ENCODE measurements at places on chromosomes 3 and 15.
A peak's percentile ranks its signal among the peaks of the same experiment; 100 is the strongest.

DNA sequence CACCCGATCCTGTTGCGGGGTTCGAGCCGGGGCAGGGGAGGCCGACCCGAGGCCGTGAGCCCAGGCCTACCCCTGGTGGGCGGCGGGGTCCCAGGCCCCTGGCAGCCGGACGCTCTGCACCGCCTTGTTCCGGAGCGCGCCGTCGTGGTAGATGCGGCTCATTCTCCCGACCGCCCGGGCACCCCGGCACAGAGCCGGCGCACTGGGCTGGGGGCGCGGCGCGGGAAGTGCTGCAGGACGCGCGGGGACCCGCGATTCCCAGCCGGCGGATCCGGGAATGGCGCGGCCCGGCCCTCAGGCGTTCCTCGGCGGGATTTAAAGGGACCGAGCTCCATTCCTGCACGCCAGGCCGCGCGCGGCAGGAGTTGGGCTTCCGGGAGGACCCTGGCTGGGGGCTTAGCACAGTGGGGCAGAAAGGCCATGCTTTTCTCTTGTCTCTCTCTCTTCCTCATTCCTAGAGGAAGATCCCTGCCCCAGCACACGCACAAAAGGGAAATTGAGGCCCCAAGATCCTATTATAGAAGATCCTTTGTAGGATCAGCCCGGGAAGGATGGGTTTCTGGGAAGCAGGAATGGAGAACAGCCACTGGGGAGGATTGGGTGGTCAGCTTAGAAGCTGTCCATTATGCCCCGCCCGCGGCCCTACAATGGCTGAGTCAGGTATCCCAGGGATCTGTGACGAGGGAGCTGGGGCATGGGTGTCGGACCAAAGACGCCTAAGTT lies at the start of gene ARPIN:
ARPIN (minus strand) TSS at position 279 of the 723 bp plus-strand sequence; CDS start at position 162, 117 bp downstream.
- no peak for DNase-seq

GRCh38 chr3:32275506-32275905 lies 37.0 kb downstream of the CMTM8 start:
- DNase-seq: no peak

DNA sequence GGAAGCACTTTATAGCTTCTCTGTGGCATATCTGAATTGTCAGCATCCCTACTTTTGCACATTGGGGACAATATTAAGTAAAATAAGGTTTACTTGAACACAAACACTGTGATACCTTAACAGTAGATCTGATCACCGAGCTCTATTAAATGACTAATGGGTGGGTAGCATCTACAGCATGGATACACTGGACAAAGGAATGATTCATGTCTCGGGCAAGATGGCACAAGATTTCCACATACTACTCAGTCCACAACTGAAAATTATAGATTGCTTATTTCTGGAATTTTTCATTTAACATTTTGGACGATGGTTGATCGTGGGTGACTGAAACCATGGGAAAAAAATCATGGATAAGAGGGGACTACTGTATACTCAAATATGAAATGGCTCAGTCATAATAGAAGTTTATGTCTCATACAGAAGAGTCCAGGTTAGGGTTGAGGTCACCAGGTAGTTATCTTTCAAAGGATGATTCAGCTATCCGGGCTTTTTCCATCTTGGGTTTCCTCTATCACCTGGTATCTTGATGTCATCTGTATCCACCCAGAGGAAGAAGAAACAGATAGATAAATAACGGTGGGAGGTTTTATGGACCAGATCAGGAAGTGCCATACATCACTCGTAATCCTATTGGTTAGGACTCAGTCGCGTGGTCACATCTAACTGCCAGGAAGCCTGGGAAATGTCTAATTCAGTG lies 320.0 kb upstream of the RARB start:
- DNase-seq: no peak

DNA sequence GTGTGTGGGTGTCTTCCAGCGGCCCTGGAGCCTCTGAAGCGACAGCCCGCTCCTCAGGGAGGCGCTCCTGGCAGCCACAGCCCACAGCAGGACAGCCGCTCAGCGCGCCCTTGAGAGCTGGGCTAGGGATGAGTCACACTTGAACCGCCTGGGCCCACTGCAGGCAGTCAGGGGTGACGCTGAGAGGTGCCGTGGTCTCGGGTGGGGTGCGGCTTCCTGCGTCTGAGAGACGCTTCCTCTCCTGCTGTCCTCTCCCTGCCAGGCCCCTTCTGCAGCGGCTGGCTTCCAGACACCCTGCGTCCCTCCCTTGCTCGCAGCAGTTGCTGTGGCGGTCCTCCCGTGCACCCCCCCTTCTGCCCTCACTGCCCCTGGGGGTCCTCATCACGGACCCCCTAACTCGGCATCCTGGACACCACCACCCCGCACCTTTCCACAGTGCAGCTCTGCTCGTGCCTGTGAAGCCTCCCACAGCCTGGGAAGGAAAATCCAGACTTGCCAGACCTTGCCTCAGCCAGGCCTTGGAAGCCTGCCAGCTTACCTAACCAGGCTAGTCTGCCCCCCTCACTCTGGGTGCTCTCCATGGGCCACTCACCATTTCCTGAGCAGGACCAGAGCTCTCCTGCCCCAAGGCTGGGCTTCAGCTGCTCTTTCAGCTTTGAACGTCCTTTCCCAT lies 1.1 kb upstream of the SPTBN5 start:
- DNase-seq: peak; percentile 95

GRCh38 chr3:16486951-16487480 lies 26.5 kb downstream of the RFTN1 start:
- no peak for DNase-seq

- DNase-seq: no peak
These were observed 15.2 kb upstream of the EXOG start for GRCh38 chr3:38480930-38481329.

DNA sequence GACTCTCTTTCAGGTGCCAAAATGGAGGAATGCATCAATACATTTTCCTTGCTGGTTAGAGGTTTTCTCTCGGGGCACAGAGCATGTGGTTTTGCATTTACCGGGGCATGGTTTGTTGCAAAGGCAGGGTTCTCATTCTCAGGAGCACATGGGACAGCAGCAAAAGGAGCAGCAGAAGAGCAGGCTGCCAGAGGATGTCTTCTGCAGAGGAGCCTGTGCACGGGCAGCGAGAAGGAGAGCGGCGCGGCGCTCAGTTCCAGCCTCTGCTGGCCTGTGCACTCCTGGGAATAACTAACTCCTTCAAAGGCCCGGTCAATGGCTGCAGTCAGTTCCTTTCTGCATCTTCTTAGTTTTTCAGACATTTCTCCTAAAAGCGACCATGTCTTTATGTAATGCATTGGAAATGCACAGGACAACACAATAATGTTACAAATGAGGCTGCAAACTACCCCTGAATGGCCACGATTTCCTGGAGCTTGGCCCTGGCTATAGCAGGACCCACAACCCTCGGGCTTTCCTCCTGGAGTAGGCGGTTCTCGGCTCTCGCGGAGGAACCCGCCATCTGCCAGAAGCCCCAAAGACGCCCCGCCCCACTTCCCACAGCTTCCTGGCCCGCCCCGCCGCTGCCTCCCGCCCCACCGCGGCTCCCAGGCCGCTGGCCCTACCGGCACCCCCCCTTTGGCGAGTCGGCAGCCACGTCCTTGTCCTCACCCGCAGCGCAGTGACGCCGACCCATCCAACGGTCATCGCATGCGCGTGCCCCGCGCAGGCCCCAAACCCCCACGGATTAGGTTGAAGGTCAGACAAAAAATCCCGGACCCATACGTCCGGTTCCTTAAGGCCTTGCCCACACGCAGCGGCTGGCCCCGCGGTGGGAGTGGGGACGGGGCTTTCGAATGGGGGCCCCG lies at the start of gene C3orf62:
C3orf62 (minus strand) TSS at position 758 of the 908 bp plus-strand sequence; CDS start at position 398, 360 bp downstream.
- peak; percentile 73 for DNase-seq

DNA sequence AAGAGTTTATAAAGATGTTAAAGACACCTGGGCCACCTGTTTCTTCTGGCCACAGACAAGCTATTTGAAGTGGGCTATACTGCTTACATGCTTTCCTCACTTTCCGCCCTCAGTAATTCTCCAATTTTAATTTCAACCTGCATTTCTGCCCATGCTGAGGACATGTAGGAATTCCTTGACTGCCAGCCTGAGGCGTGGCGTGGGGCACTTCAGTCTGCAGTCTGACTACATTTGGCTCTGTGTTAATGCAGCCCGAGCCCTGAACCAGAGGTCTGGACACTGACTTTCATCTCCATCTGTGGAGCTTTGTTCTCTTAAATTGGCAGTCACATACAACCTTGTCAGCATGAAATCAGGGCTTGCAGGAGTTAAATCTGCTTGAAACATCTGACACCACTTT lies 8.5 kb downstream of the UQCC5 start:
- no peak for DNase-seq

- no peak for DNase-seq
These were observed 1.4 kb downstream of the MORF4L1 start for GRCh38 chr15:78873793-78874765.

DNA sequence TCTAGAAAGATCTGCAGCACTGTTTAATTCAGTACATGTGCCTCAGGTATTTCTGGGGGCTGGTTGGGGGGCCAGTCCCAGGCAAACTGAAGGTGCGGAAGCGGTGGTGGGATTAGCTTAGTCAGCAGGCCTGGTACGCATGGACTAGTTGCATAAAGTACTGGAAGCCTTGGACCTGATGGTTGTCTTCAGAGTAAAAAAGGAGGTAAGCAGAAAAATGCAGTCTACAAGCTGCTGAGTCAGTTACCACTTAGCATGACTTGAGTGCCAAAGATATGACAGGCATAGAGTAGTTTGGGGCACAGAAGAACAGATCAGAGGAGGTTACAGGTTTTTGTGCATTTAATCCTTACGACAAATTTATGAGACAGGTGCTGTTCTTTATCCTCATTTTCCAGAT lies 19.9 kb upstream of the GOLGA8J start:
- no peak for DNase-seq

- no peak for DNase-seq
These were observed 27.2 kb downstream of the VGLL4 start for GRCh38 chr3:11616551-11616950.

- DNase-seq: no peak
These were observed 1.4 kb downstream of the AHSG start for GRCh38 chr3:186614266-186614596.

DNA sequence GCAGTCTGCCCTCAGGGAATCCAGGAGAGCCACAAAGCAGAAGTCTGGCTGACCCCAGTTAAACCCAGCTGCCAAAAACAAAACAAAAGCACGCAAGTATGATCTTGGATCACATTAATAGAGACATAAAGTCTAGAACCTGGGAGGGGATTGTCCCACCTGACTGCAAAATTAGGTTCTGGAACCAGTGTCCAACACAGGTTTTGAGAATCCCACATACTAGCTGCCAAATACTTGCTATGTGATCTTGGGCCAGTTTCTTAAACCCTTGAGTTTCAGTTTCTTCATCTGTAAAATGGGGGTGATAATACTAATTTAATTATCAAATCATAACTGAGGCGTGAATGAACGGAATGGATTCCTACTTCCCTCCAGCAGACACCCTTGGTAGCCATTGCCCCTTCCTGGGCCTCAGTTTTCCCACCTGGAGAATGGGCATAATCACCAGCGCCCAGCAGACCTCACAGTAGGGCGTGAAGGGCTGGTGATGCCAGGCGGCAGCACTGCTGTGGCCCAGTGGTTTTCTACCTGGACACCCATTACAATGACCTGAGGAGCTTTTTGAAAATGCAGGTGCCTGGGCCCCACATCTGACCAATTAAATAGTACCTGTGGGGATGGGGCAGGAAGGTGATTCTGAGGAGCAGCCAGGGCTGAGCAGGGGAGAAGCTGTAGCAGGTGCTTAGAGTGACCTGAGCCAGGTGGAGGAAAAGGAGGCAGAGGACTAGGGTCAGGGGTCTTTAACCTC lies 32.2 kb downstream of the GRIP2 start:
- DNase-seq: no peak

DNA sequence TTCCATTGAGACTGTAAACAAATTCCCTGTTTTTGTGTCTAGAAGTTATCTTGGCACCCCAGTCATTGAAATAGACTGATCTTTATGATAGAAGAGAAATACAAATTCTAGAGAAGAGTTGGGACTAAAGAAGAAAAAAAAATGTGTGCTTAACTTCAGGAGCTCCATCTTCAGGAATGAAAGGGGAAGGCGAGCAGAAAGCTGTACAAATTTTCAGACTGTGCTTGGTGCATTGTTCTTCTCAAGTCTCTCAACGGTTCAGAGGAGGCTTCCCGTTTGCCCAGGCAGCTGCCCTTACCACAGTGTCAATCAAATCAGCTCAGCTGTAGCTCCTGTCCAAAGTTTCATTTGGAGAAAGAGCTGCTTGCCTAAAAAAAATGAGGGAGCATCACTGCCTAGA lies 41.7 kb downstream of the OXSM start:
- no peak for DNase-seq

Data from GM12892 (cell line).